DMS153 (cell line): ENCODE measurements at places on chromosomes 16 and 17.
A peak's percentile ranks its signal among the peaks of the same experiment; 100 is the strongest.

- no peak for DNase-seq
These were observed 393.4 kb downstream of the HAPSTR1 start for GRCh38 chr16:9484881-9485280.

GRCh38 chr16:85173981-85174751 lies 61.9 kb upstream of the CIBAR2 start:
- DNase-seq, result peak; percentile 47

DNA sequence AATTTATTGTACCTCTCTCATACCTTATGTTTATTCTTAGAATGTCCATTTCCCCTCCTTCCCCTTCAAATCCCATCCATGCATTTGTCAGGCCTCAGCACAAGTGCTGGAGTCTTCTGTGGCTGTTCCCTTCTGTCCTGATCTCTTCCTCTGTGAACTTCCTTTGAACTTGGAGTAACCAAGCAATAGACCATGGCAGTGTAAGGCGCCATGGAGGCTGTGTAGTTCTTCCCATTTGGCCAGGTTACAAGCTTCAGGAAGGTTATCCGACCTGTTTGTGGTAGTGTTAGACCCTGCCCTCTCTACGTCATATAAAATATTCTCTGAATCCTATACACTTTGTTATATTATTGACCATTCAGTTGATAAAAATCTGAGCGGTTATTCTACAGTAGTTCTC lies 28.6 kb downstream of the MAP2K6 start:
- no peak for DNase-seq

DNA sequence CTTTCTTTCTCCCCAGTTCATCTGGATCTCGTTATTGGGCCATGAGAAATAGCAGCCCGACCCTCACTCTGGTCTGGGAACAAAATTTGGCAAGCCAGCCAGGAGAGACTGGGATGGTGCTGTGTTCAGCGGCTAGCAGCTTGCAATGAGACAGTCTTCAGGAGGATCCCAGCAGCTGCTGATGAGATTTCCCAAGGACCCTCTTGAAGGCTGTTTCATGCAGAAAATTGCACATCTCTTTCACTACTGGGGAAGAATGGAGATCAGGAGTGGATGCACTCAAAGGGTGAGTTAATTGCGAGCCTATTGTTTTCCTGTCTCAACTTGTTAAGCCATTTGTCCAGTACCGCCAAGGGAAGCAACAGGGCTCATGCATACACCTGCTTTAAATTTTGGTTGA lies 5.5 kb upstream of the COIL start:
- peak; percentile 50 for DNase-seq

DNA sequence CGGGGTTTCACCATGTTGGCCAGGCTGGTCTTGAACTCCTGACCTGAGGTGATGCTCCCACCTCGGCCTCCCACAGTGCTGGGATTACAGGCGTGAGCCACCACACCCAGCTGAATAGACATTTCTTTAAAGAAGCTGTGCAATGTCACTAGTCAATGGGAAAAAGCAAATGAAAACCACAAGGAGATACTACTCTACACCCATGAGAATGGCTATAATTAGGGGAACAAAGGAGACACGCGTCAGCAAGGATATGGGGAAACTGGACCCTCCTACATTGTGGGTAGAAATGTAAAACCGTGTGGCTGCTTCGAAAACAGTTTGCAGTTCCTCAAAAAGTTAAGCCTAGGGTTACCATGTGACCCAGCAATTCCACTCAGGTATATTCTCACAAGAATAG lies 103.4 kb downstream of the VPS53 start:
- DNase-seq, result no peak

- DNase-seq, result no peak
These were observed 489 bp downstream of the ZC3H18 start for GRCh38 chr16:88570691-88571092.
